ENCODE measurements at places on chromosomes 1 and 21. TPM values are rescaled to one million over a fixed set of nuclear protein-coding genes. Genes with fewer than 3 reads are reported as not detected.

- no peak for DNase-seq
These were observed 332.9 kb downstream of the BARHL2 start for GRCh38 chr1:90384193-90384592.

DNA sequence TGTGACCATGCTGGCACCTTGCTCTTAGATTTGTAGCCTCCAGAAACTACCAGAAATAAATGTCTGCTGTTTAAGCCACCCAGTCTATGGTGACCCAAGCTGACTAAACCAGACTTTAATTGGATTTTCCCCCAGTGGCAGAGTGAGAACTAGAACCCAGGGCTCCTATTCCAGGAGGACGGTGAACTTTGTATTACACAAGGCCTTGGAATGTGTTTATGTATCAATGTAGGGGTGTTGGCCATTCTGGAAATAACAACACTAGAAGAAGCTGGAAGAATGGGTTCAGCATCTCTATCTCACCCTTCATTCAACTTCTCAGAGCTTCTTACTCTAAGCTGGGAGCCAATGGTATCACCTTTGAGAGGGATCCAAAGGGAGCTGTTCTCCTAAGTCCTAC lies 37.0 kb downstream of the ARHGEF11 start:
- DNase-seq, result no peak

DNA sequence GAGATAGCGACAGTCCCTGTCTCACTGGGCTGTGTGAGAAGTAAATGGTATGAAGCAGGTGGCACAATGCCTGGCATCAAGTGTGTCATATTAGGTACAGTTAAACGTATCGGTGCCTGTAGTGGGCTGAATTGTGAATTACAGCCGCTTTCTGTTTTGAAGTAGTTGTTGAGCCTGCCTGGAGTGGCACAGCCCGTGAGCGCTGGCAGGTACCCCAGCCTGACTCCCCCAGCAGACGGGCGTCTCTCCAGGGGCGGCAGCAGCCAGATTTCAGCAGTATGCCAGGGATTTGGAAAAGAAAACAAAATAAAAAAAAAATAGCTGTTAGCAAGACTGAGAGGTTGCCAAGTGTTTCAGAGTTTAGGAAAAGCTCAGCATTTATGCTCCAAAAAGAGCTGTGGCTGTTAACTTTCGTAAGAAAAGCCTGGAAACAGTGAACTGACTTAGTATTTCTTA lies 26.6 kb upstream of the GPR153 start:
- no peak for DNase-seq

DNA sequence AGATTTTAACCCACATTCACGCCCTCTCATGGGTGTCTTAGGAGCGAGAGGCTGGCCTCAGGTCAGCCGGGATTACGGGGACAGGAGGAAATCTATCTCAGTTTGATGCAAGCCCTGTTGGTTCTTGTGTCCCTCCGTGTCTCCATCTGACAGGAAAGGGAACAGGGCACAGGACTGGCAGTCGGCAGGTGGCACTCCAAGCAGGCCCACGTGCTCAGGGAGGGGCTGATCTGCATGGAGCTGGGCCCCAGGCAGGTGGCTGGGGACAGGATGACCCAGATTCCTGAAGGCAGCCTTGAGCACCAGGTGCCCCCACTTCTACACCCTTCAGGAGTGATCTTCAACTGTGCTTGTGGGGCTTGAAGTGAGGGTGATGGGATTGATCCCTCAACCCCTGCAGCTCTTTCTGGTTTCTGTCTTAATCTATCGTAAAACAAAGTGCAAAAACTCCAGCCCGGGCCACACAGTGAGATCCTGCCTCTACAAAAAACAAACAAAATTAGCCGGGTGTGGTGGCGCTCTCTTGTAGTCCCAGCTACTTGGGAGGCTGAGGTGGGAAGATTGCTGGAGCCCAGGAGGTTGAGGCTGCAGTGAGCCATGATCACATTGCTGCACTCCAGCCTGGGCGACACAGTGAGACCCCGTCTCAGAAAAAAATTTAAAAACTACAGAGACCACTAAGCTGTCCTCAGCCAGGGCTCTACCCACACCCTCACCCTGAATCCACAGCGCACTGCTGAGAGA lies 8.3 kb downstream of the PLEKHG5 start:
- DNase-seq, result peak; percentile 67

DNA sequence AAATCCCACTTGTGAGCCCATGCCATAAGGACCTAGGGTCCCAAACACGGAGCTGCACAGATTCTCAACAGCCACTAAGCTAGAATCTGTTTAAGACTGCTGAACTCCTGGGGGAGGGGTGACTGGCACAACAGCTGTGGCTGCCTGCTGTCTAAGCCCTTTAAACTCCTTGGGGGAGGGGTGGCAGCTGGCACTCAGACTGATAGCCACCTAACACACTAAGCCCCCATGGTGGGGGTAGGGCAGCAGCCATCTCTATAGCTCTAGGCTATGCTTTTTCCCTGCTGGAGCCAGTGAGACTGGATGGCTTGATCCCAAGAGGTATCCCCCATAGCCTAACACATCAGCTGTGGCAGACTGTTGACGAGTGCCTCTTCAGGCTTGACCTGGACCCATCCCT lies 73.3 kb upstream of the FMO3 start:
- DNase-seq, result no peak

GRCh38 chr1:12618661-12618964 lies 603 bp upstream of the DHRS3 start:
- DNase-seq, result no peak

DNA sequence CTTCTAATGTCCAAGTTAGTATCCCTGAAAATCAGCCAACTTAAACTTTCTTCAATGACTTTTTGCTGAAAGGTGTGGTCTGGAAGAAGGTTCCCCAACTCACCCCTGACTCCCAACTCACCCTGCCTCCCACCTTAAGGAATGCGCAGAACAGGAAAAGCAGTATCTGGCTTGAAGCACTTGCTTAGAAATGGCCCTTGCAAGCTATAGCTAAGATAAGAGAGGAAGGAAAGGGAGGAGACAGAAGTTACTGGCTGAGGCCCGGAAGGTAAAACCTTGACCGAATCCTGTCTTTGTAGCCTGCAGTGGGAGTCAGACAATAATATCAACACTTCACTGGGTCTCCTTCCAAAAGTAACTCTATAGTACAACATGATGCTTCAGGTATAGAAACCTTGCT lies 2.9 kb downstream of the CYYR1 start:
- DNase-seq, result no peak

GRCh38 chr1:155504207-155504606 lies 58.4 kb downstream of the ASH1L start:
- DNase-seq, result no peak

- DNase-seq, result no peak
These were observed 71.4 kb downstream of the UCK2 start for GRCh38 chr1:165898837-165899236.

DNA sequence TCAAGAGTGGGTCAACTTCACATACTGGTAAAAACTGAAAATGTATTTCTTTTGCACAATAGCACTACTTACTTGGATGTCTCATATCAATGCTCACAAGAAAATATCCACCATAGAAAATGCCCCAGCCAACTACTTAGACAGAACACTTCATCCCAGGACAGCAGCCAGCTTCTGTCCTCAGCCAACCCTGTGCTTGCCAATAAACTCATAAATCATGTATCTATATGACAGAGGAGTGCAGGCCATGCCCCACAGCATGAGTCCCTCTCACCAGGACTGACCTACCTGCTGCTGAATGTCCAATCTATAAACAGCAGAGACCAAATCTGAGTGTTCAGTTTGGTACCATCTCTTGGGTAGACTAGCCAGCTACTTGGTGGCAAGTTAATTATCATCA lies 179.3 kb downstream of the OMA1 start:
- DNase-seq, result no peak

DNA sequence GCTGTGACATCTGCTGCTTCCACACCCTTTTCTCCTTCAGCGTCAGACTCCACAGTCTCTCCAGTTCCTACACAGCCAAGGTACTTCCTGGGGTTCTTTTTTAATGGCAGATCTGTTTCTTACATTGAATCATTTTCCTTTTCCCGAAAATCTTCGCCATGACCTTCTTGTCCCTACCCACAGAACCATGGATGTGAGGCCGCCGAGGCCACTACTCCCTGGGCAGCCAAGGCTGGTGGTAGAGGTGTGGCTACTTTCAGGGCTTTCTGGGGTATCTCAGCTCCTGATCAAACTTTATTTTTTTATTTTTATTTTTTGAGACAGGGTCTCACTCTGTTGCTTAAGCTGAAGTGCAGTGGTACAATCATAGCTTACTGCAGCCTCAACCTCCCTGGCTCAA lies 9.5 kb upstream of the LIN9 start:
- no peak for DNase-seq

- DNase-seq, result no peak
These were observed 40.0 kb downstream of the MYOM3 start for GRCh38 chr1:24071941-24072340.

DNA sequence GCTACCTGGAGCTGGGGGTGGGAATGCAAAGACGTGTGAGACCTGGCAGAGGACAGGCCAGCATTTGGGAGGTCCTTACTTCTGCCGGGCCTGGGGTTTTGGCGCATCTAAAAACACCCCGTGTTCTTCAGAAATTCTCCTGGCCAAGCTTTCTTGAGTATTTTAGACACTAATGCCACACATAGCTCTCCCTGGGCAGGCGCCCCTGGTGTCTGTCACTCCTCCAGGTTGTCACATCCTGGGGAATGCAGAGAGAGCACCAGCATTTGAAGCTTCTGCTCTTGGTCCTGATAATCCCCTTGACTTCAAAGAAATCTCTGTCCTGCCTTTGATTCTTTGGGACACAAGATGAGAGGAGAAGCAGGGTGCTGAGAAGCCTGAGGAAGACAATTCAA lies 6.0 kb downstream of the CAPN9 start:
- DNase-seq, result no peak

DNA sequence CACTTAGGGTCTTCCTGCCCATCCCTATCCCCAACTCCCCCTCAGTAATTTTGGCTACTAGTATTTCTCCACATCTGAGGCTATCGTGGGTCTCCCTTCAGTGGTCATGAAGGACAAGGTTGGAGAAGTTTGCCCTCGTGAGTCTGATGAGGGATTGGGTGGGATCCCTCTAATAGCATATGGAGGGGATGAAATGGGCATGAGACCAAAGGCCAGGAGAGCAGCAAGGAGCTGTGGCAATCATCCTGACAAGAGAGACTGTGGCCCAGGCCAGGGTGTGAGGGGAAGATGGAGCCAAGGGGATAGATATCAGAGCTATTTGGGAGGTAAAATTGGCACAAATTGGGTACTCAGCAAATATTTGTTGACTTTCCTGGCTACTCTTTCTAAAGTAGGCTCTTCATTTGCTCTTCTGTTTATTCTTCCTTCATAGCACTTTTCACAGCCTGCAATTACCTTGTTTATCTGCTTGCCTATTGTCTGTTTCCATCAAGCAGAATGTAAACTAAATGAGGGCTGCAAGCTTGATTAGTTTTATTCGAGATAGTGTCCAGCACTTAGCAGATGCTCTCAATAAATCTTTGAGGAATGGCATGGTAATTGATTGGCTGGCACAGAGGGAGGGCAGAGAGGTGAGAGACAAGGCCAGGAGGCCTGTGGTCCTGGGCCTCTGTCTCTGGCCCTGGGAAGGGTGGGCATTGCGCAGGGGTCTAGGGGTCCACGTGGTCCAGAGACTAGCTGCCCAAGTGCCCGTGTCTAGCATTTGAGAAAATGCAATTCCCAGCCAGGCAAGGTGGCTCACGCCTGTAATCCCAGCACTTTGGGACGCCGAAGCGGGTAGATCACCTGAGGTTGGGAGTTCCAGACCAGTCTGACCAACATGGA lies 1.5 kb upstream of the PLK3 start:
- no peak for DNase-seq

DNA sequence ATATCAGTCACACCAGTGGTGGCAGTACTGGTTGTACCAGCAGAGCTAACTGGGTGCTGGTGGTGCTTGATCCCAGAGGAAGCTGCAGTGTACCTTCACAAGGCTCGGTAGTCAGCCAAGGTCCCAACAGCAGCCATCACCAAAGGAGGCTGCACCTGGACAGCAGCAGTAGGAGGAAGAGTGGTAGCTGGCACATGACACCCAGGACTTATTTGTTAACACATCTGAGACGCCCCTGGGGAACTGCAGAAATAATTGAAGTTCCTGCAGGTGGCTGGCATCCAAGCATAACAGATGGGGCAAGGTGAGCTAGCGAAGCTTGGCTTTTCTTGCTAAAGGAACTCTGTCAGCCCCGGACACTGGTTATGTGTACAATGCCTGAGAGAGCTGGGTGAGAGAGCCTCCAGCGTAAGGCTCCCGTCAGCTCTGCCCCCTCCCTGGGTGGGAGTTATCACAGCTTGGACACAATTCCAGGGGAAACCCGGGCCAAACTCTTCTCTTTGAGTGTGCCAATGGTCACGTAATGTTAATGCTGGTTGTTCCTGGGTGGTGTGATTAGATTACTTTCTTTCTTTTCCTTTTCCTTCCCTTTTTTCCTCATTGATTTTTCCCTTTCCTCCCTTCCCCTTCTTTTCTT lies 29.1 kb upstream of the PARP1 start:
- DNase-seq, result no peak

DNA sequence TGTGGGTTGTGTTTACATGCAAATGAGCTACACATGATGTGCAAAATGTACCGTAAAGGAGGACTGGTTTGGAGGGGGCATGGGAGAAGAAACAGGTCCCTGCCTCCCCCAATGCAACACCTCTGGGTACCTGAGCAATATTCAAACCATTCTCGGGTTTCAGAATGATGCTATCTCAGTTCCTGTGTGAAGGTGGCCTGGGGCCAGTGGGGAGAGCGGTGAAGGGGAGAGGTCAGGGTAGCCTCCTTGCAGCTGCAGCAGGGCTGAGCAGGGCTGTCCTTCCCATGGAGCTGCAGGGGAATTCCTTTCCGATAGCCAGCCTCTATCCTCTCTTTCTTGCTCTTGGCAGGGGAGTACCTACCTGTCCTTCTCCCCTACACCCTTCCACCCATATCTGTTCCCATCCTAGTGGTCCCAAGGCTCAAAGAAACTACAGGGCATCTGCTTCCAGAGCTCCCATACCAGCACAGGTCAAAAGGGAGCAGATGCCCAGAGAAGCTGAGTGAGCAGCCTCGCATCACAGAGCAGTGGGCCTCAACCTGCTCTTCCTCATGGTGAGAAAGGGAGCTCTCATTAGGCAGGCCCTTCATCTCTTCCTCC lies 11.9 kb downstream of the MEF2D start:
- no peak for DNase-seq

TMEM81 gene
- 4.1 TPM for polyA plus RNA-seq

CLEC20A gene
- not detected for polyA plus RNA-seq

SLAMF8 gene
- polyA plus RNA-seq, result 1.1 TPM

FCRL5 gene
- polyA plus RNA-seq, result 0.09 TPM

SLC19A1 gene
- 26.5 TPM for polyA plus RNA-seq

ZBTB8B gene
- 1.3 TPM for polyA plus RNA-seq

TRIM67 gene
- polyA plus RNA-seq, result 1.1 TPM

SPRR3 gene
- not detected for polyA plus RNA-seq

INKA2 gene
- 4.8 TPM for polyA plus RNA-seq
